ENCODE measurements at places on chromosomes 2 and 18.

DNA sequence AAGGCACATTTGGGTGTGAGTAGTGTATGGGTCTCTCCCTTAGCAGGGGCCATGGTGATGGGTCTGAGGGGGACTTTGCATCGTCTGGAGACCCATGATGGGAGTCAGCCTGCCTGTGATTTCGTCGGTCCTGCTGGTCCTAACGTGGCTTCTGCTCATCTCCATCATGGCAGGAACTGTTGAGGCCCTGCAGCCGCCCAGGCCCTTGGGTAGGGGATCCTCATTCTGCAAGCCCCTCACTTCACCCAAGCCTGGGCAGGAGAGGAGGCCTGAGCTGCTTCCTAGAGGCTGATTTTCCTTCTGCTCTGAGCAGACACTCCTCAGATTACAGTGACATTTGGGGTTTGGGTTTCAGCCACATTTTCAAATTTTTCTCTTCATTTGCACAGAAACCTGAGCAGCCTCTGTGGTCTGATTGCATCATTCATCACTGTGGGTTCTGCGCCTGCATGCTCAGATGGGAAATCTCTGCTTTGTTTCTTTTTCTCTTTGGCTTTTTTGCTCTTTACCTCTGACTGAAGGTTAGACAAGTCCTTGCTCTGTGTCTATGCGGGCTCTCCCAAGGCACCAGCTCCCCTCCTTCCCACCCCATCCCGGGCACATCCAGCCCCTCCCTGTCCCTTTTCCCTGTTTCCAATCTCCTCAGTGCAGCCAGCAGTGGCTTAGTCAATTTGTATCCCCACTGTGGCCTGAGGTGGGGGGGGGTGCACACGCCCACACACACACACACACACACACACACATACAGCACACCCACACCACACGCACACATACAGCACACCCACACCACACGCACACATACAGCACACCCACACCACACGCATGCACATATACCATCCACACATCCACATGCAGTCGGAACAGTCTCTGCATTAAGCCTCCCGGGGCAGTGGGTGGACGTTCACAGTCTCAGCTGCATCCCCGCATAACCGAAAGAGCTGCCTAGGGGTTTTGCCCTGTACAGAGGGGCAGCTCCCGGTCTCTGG lies 305.4 kb upstream of the HS6ST1 start:
- DNase-seq: peak; percentile 73

DNA sequence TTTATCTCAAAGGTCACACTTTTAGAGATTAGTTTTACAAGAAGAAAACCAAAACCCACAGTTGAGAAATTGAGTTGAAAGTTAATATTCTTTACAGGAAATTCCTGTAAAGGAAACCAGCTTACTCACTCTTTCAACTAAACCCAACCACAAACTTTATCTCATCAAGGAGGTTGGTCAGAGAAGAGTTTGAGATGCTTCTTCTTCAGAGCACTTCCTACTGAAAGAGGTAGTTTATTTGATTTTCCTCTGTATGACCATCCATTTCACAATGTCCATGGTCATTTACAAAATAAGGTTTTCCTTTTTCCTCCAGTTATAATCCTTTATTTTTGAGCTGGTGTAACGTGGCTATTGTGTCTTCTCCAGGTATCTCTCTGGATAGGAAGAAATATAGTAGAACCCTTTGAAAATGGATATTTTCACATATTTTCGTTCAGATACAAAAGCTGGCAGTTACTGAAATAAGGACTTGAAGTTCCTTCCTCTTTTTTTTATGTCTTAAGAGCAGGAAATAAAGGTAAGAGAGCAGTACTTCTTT lies 4.5 kb upstream of the IL18RAP start:
- peak; percentile 82 for DNase-seq

DNA sequence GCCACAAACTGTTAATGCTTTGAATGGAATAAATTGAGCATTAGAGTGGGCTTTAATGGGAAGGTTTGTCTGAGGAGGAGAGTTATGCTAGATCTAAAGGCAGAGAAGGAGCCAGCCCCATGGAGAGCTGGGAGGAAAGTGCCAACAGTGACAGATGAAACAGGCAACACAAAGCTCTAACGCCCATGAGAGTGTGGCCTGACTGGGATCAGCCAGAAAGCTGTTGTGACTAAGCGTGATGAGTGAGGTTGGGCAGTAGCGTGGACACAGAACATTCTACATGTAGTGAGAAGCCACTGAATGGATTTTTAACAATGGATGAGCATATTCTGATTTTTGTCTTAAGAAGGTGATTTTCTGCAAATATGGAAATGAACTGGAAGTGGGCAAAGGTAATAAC lies 185.3 kb upstream of the SIX2 start:
- DNase-seq: no peak

DNA sequence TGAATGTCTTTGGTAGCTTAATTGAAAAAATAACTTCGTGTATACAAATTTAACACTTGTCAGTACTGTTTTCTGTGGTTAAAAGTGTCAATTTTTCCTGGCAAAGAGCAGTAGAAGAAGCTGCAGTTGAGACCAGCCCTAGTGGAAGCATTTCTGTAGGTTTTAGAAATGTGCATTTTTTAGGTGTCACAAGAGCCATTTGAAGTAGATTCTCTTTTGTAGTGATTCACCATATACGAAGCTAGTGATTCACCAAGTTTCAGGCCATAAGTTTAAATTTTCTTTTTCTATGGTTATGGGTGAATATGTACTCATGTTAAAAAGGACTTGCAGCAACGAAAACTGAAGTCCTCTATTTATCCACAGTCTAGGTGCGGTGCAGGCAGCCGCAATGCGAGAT lies 4.2 kb downstream of the NABP1 start:
- DNase-seq: no peak

DNA sequence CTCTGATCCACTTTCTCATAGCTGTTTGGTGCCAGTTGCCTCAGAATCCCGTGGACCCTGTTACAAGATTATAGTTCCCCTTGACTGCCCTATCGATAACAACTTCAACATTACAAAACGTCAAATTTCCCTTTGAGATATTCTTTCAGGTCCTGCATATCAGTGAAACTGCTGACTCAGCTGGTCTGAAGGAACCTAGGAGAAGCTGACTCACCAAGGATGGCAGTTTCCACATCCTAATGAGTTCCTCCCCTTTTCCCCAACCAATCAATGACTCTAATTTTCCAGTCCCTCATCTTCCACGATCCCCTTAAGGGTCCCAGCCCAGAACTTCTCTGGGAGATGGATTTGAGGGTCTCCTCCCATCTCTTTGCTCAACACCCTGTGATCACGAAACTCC lies 27.6 kb upstream of the GNAL start:
- no peak for DNase-seq

GRCh38 chr2:85376291-85377065 lies 21.9 kb downstream of the ELMOD3 start:
- no peak for DNase-seq

DNA sequence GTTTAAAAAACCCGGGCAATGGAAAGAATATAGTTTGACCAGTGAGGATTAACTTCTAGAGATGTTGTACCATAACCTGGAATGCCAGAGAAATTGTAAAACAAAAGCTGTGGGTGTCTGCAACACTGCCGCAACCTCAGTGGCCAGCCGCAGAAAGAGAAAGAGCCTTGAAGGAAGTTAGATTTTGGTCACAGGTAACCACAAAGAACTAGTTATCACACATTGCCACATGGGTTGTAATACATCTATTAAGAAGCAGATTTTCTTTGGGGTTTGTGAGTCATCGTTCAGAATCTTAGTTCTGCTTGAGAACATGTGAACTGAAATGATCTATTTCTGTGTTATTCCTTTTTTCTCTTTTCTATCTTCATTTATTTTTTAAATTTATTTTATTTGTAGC lies 222.9 kb upstream of the AGAP1 start:
- no peak for DNase-seq

DNA sequence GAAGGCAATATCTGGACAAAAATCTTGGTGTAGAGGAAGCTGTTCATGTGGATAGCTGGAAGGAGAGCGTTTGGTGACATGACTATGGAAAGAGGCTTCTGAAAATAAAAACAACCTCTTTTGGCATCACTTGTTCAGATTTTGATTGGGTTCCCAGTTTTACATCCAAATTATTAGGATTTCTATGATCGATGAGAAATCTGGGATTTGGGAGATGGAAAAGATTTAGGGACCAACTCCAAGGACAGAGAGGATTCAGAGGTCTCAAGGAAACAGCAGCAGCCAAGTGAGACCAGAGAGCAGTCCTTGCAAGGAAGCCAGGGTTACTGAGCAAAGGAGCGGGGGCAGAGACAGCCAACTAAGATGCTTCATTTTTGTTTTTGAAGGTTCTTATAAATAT lies 441.7 kb downstream of the TRIB2 start:
- DNase-seq: no peak

DNA sequence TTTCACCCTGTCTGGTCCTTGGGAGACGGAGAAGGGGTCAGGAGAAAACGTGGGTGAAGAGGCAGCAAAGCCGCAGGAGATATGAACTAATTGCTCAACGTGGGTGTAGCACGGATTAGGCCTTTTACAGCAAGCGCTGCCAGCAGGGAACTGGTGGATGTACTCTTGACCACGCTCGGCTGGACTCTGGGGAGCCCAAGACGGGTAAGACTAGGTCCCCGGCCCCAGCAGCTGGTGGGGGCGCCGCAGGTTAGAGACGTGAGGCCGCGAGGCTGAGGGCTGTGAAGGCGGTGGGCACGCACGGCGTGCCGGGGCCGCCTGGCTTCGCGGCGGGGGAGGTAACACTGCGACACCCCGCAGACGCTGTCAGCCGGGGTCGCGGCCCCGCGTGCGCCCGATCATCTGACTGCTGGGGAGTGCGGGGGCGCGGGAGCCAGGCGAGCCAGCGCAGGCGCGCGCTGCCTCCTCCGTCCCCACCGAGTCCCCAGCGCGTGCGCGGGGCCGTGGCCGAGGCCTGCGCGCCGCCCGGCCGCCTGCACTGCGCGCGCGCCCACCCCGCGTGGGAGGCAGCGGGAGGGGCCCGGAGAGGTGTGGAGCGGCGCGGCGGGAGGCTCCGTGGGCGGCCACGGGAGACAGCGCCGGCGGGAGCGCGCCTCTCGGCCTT lies at the start of gene CLIP4:
CLIP4 (plus strand) TSS at position 470 of the 664 bp plus-strand sequence. CDS start 5,974 bp downstream, outside the sequence.
- peak; percentile 71 for DNase-seq

DNA sequence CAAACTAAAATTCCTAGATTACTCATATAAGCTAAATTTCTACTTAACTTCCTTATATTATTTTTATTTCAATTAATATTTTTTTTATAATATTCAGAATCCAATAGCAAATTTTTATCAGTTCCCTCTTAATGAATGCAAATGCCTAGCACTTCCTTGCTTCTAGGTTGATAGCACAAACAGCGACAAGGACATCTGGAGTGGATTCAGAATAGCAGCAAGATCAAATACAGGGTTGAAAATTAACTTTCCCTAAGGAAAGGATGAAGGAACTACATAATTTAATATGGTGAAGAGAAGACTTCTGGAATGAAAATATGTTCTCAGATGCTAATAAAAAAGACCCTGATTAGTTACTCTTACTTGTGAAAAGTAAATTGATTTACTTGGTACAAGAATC lies 64.5 kb downstream of the PIGN start:
- DNase-seq: no peak

GRCh38 chr2:207983641-207984042 lies 41.7 kb downstream of the PLEKHM3 start:
- peak; percentile 21 for DNase-seq
